ENCODE measurements at places on chromosomes 5 and 9. TPM values are rescaled to one million over a fixed set of nuclear protein-coding genes. Genes with fewer than 3 reads are reported as not detected.

- no peak for DNase-seq
- H3K4me1 ChIP-seq: no peaks in the 10 kb centered on the region
- H3K27ac ChIP-seq: no peak overlapping the region
- no peaks in the 10 kb centered on the region for H3K27me3 ChIP-seq
- H3K36me3 ChIP-seq: no peaks in the 10 kb centered on the region
Measured at GRCh38 chr5:56144211-56144610, 88.9 kb downstream of the ANKRD55 start.

GRCh38 chr9:114177423-114178064 is 22.2 kb downstream of the COL27A1 start:
- H3K36me3 ChIP-seq: no peaks in the 10 kb centered on the region
- no peak overlapping the region for H3K4me3 ChIP-seq
- no peaks in the 10 kb centered on the region for H3K27me3 ChIP-seq
- DNase-seq: no peak
- no peak overlapping the region for H3K27ac ChIP-seq
- no peaks in the 10 kb centered on the region for H3K4me1 ChIP-seq

- H3K27ac ChIP-seq: no peak overlapping the region
- no peak for DNase-seq
- H3K4me3 ChIP-seq: no peak overlapping the region
- no peaks in the 10 kb centered on the region for H3K36me3 ChIP-seq
- no peaks in the 10 kb centered on the region for H3K4me1 ChIP-seq
Measured at GRCh38 chr5:130068101-130068500, 163.8 kb downstream of the CHSY3 start.

DNA sequence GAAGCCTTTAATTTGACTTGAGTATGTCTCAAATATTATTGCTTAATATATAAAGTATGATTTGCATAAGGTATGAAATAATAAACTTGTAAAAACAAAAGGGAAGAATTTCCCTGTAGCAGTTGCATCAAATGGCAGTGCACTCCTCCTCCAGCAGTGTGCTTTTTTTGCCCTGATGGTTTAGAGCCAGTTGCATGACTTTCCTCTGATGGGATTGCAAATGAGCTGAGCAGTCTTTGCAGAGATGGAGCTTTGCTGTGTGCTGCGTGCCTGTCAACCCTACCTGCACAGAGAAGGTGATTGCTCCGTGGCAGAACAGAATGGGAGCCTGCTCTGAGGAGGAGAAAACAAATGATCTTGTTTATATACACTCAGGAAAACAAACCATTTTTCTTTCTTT is 22.7 kb upstream of the CATSPER3 start:
- H3K36me3 ChIP-seq: no peaks in the 10 kb centered on the region
- H3K27me3 ChIP-seq: no peaks in the 10 kb centered on the region
- no peaks in the 10 kb centered on the region for H3K4me1 ChIP-seq
- no peak overlapping the region for H3K27ac ChIP-seq
- H3K4me3 ChIP-seq: no peak overlapping the region
- no peak for DNase-seq

DNA sequence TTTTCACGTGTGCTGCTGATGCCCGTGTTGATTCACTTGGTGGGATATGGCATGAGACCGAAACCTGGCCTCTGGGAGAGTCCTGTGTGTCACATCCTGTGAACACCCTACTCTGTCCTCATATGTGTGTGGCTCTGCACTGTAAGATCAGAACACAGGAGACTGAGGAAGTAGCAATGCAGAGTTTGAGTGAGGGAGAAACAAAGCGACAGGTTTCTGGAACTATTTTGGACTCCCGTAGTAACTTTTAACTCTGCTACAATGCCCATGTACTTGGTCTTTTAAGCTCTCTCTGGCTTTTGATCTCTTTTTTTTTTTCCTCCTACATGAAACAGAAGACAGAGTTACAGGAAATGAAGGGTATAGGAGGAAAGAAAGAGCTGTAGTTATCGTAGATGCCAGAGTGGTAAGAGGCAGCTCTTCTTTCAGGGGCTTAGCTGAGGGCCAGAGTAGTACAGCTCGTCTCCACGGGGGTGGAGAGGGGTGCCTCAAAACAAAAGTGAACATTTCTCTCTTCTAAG is 26.6 kb downstream of the GRAMD2B start:
- peaks cover under 1% of the 10 kb centered on the region for H3K36me3 ChIP-seq
- H3K4me1 ChIP-seq: no peaks in the 10 kb centered on the region
- no peaks in the 10 kb centered on the region for H3K27me3 ChIP-seq
- DNase-seq: no peak
- no peak overlapping the region for H3K4me3 ChIP-seq

The GDF9 gene
- total RNA-seq: 0.24 TPM

DNA sequence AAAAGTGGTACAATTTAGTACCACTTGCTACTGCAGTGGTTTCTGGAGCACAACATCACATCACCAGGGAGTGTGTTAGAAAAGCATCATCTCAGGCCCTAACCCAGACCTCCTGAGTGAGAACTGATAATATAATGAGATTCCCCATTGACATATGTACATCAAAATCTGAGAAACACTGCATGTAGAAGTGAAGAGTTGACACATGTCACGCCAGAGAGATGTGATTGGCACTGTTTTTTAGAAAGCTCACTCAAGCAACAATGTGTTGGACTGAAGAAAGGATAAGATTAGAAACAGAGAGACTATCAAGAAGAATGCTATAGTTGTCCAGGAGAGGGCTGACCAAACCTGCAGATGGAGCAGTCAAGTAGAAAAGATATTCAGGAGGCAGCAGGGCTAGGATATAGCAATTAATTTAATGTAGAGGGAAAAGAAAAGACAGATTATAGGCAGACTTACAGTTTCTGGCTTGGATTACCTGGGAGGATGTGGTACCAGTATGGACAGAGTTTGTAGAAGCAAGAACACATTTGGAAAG is 324.4 kb upstream of the ADAMTSL1 start:
- H3K27ac ChIP-seq: no peak overlapping the region
- no peak overlapping the region for H3K4me3 ChIP-seq
- DNase-seq: no peak
- no peaks in the 10 kb centered on the region for H3K4me1 ChIP-seq

DNA sequence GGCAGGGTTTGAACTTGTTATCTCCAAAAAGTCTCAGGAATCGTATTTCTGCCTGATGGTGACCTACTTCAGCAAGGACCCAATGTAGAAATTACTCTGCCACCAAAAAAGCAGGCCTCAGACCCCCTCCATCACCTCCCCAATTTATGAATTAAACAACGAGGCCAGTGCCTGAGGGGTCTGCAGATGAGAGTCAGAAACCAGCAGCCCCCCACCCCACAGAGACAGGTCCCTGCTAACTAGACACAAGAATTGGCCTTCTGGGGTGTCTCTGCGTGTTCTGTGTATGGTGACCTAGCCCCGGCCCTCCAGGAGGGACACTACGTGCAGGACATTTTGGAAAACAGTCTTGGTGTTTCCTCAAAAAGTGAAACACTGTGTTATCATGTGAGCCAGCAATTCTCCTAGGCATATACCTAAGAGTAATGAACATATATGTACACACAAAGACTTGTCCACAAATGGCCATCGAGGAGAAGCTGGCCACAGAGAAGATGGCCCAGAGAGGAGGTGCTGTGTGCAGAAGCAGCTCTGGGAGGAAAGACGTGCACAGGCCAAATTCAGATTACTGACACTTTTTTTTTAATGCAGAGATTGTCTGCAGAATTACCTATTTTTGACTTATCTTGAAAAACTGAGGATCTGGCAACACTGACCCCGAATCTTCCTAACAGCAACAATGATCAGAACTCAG is 93.8 kb downstream of the ADAMTS2 start:
- no peak overlapping the region for H3K4me3 ChIP-seq
- no peaks in the 10 kb centered on the region for H3K27me3 ChIP-seq
- peaks cover 3% of the 10 kb centered on the region for H3K36me3 ChIP-seq

The C1QTNF2 gene
- total RNA-seq: 0.53 TPM

The SMIM32 gene
- total RNA-seq: 0.13 TPM

DNA sequence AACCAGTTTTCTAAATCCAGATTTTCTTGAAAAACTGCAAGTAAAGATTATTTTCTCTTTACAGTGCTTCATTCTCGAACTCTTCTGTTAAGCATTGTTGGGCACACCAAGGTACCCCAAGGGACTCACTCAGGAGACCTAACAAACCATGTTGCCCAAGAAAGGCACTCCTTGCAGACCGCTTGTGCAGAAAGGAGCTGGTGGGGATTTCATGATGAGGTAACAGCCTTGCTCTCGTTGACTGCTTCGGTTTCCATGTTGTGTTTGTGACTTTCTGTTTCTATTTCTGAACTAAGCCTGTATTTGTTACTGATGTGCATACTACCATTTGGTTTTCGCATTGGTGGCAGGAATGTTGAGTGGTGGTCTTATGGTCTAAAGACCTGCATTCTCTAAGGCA is 266.6 kb upstream of the DAP start:
- H3K27ac ChIP-seq: no peak overlapping the region
- no peaks in the 10 kb centered on the region for H3K4me1 ChIP-seq
- DNase-seq: no peak
- H3K4me3 ChIP-seq: no peak overlapping the region

GRCh38 chr5:18397371-18397770 is 763.1 kb downstream of the TAF11L14 start:
- DNase-seq: no peak
- H3K36me3 ChIP-seq: no peaks in the 10 kb centered on the region
- no peaks in the 10 kb centered on the region for H3K27me3 ChIP-seq

DNA sequence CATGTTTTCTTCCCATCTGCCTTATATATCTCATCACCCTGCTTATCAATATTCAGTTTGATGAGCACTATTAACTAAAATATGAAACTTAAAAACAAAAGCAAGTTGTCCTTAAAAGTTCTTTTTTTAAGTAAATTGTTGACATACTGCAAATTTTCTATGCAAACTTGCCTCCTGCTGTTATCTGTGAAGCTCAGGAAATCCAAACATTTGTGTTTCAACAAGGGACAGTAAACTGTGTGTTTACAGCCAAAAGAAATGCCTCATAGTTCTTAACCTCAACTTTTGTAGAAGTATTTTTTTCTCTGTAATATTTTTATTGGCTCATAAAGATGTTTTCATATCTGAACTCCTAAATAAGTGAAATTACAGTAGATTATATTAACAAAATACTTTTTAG is 7.7 kb upstream of the TTC23L start:
- DNase-seq: no peak
- H3K27ac ChIP-seq: no peak overlapping the region
- no peak overlapping the region for H3K4me3 ChIP-seq
- no peaks in the 10 kb centered on the region for H3K27me3 ChIP-seq

DNA sequence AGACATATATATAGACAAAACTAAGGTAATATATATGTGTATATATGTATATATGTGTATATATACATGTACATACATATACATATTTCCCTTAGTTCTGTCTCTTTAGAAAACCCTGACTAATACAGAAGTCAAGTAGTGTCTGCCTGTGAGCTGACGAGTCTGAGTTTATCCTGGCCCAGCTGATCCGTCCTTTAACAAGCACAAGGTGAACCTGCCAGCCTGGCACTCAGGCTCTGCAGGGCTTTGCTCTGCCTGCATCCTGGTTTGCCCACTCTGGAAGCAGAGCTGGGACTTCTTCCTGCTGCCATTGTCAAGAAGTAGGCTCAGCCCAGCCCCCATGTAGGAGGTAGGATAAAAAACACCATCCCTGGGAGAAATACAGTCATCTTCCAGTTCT is 388.0 kb downstream of the ICE1 start:
- no peaks in the 10 kb centered on the region for H3K27me3 ChIP-seq
- H3K27ac ChIP-seq: no peak overlapping the region
- DNase-seq: no peak
- no peaks in the 10 kb centered on the region for H3K36me3 ChIP-seq
- no peaks in the 10 kb centered on the region for H3K4me1 ChIP-seq

- H3K27ac ChIP-seq: no peak overlapping the region
- no peak overlapping the region for H3K4me3 ChIP-seq
- no peaks in the 10 kb centered on the region for H3K36me3 ChIP-seq
- H3K4me1 ChIP-seq: no peaks in the 10 kb centered on the region
- no peaks in the 10 kb centered on the region for H3K27me3 ChIP-seq
Measured at GRCh38 chr5:152855441-152855840, 450.4 kb upstream of the NMUR2 start.

GRCh38 chr5:10563110-10563944 is 543 bp upstream of the ANKRD33B start:
- peak; percentile 72 for DNase-seq
- H3K36me3 ChIP-seq: no peaks in the 10 kb centered on the region
- no peak overlapping the region for H3K27ac ChIP-seq
- H3K4me1 ChIP-seq: peaks cover 3% of the 10 kb centered on the region

The MSMP gene
- 0.97 TPM for total RNA-seq

DNA sequence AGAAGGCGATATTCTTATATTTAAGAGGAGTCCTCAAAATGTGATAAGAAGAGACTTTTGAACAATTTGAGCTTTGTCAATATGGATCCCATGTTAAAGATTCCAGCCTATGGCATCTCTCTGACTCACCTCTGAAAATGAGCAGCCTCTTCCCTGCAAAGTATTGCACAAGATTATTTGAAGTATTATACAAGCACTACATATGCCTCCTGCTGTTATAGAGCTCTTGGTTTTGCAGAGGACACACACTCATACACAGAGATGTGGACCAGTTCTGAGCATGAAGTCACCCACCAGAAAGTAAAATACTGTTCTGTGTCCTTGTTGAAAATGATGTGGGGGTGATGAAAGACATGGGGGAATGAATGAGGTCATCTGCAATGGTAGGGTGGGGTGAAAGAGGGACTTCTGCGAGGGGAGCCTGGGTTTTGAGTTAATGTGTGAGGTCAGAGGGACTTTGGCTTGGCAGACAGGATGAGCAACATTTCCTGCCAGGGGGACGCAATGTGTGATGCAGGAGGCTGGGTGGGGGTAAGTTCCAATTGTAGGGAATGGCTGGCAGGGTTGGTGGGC is 25.8 kb downstream of the FBXL7 start:
- H3K27me3 ChIP-seq: no peaks in the 10 kb centered on the region
- peaks cover 4% of the 10 kb centered on the region for H3K36me3 ChIP-seq
- H3K4me3 ChIP-seq: no peak overlapping the region
- no peak for DNase-seq
- no peak overlapping the region for H3K27ac ChIP-seq
- peaks cover 2% of the 10 kb centered on the region for H3K4me1 ChIP-seq

GRCh38 chr5:4947893-4948536 is 192.1 kb upstream of the ADAMTS16 start:
- DNase-seq: no peak
- H3K27me3 ChIP-seq: no peaks in the 10 kb centered on the region
- no peaks in the 10 kb centered on the region for H3K4me1 ChIP-seq
- no peak overlapping the region for H3K27ac ChIP-seq

- H3K36me3 ChIP-seq: peaks cover 42% of the 10 kb centered on the region
- H3K4me1 ChIP-seq: peaks cover 11% of the 10 kb centered on the region
- no peak overlapping the region for H3K27ac ChIP-seq
Measured at GRCh38 chr9:81656871-81657337, 32.4 kb downstream of the TLE1 start.

- H3K4me1 ChIP-seq: peaks cover 17% of the 10 kb centered on the region
- no peaks in the 10 kb centered on the region for H3K36me3 ChIP-seq
- H3K27me3 ChIP-seq: no peaks in the 10 kb centered on the region
- no peak for DNase-seq
- H3K4me3 ChIP-seq: no peak overlapping the region
- no peak overlapping the region for H3K27ac ChIP-seq
Measured at GRCh38 chr5:74542482-74542881, 98.0 kb downstream of the ENC1 start.

GRCh38 chr5:80964919-80965318 is 4.8 kb downstream of the RASGRF2 start:
- no peaks in the 10 kb centered on the region for H3K27me3 ChIP-seq
- no peak overlapping the region for H3K4me3 ChIP-seq
- no peak overlapping the region for H3K27ac ChIP-seq
- H3K4me1 ChIP-seq: peaks cover 5% of the 10 kb centered on the region
- H3K36me3 ChIP-seq: no peaks in the 10 kb centered on the region

Data from H9 (cell line).